ENCODE measurements at places on chromosomes 6 and 20.

DNA sequence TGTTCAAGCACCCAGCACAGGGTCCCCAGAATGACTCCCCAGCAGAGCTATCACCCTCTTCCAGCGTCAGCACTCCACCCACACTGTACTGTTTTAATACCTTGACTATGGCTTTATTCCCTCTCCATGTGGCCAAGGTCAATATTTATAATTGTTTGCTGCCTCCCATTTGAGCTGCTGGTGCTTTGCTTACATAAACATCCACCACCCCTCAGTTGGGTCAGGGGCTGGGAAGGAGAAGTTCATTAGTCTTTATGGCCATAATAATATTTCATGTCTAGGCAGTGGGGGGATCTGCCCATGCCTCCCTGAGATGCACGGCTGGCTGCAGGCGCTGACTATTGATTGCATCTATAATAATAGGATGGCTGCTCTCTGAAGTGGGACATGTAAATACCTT is 41.8 kb upstream of the SAYSD1 start:
- DNase-seq, result no peak

DNA sequence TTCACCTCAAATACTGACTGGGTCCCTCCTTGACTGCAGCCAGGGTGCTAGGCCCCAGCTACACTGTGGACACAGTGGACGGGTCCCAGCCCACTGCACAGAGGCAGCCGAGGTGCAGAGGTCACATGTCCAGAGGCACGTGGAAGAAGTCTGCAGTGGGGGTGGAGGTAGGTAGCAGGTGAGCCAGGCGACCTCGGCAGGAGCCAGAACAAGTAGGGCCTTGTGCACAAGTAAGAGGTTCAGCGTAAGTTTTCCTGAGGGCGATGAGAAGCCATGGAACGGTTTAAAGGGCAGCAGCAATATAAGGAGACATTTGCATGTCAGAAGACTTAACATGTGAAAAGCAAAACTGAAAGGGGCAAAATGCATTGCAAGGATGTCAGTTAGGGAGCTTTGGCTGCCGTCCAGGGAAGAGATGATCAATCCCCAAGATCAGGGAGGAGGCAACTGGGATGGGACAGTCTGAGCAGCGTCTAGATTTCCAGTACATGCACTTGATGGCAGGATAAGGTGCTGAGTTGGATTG is 49.7 kb upstream of the SNX9 start:
- DNase-seq, result no peak

GRCh38 chr6:87675004-87675681 is 26.9 kb downstream of the AKIRIN2 start:
- DNase-seq, result no peak

- no peak for DNase-seq
These were observed 5.1 kb upstream of the DBNDD2 start for GRCh38 chr20:45402946-45403345.

DNA sequence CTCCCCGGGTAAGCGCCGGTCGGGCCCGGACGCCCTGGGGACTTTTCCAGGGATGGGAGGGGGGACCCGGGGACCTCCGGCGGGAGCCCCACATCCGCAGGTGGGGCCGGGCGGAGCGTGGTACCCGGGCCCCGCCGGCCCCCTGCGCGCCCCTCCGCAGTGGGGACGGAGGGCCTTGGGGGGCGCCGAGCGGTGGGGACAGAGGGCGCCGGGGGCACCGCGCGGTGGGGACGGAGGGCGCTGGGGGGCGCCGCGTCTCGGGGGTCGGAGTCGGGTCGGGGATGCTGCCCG is 270 bp downstream of the PLEKHG1 start:
- DNase-seq, result no peak

DNA sequence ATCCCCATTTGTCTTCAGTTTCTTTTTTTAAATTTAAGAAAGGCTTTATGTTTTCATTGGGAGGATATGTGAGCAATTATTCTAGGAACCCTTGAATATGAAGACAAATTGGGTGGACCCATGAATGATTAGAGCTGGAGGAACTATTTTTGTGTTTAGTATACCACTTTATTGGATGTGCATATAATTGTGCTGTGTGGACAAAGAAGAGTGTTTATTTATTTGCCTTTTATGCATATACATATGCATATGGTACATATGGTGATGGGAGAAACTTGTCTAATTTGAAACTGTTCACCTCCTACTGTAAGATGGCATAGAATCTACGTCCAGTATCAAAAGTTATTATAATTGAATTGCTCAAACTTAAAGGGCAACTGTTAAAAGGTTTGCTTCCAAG is 94.8 kb upstream of the CENPW start:
- DNase-seq, result no peak

DNA sequence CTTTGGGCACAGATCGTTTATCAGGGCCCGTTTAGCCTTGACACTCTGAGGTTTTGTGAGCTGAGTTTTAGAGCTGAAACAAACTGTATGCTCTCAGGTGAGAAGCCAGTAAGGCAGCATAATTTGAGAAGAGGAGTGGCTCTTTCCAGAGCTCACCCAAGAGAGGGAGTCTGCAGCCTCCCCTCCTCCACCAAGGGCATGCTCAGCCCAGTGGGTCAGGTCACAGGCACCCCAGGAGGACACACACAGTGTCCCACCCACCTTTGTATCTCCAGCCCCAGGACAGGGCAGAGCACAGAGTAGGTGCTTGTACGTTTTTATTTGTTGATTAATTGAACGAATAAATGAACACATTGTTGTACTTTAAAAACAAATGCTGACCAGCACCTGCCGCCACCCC is 3.4 kb downstream of the TSPO2 start:
- no peak for DNase-seq
